ENCODE measurements at places on chromosomes 2 and 18.

DNA sequence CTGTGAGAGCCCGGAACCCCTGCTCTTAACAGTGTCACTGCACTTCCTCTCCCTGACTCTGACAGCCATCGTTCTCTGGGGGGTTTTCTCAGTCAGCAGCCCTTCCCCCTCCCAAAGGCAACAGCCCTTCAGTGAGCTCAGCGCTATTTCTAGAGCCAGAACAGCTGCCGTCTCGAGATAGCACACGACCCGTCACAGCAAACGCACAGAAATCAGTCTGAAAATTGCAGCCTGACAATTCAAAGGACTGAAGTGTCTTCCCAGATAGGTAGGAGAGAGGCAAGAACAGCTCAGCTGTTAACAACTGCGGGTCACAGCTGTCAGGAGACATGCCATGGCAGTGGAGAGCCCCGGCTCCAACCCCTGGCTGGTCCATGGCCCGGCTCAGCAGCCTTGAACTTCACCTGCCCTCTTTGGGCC, 45.4 kb downstream of the ST8SIA5 start:
- H3K4me1 ChIP-seq: no peaks in the 10 kb centered on the region
- no peak for DNase-seq
- H3K36me3 ChIP-seq: no peaks in the 10 kb centered on the region
- no peaks in the 10 kb centered on the region for H3K27me3 ChIP-seq

DNA sequence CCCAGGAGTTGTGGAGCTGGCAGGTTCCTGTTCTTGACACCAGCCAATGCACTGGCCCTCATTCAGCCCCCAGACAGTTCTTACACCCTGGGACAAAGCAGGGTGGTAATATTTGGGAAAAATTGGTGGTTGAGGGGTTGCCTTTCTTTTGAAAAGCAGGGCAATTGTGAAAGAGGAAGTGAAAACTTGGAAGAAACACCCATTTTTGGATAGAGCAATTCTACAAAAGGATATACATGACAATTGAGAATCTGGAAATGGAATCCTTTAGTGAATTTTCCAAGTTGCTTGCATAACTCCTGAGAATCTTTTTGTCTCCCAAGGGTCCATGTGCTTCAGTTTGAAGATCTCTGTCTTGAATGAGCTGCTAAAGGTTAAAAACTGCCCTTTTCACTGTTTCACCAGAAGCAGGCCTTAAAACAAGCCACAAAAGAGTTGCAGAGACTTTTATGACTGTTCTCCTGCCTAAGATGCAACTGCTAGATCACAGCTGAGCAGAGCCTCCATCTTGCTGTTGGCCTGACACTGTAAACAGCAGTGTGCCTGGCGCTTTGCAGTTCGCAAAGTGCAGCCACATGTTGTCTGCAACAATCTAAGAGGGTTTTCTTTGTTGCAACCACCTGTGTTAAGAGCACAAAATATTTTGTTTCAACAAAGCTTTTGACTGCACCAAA, 11.8 kb downstream of the COL4A4 start:
- no peak overlapping the region for H3K4me3 ChIP-seq
- no peaks in the 10 kb centered on the region for H3K27me3 ChIP-seq
- no peaks in the 10 kb centered on the region for H3K36me3 ChIP-seq
- no peak overlapping the region for H3K27ac ChIP-seq

DNA sequence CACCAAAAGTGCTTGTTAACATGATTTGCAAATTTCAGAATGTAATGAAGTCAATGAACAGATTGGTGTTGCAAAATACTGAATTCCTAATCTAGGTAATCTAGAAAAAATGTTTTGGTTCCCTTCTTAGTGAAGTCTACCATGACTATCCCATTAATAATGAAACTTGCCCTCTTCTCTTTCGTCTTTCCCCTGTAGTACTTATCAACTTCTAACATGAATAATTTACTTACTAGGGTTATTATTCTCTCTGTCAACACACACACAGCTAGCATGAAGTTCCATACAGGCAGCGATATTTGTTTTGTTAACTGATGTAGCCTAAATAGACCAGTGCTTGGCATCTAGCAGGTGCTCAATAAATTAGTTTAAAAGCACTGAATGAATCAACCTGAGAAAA, 160.2 kb downstream of the NCK2 start:
- no peak overlapping the region for H3K27ac ChIP-seq
- no peak for DNase-seq
- H3K4me3 ChIP-seq: no peak overlapping the region
- H3K27me3 ChIP-seq: no peaks in the 10 kb centered on the region

- H3K4me1 ChIP-seq: peaks cover 76% of the 10 kb centered on the region
- no peaks in the 10 kb centered on the region for H3K36me3 ChIP-seq
- DNase-seq: no peak
- H3K27me3 ChIP-seq: no peaks in the 10 kb centered on the region
Measured at GRCh38 chr2:207891086-207891844, 121.6 kb upstream of the FZD5 start.

GRCh38 chr18:51133580-51134160, 63.8 kb downstream of the MEX3C start:
- no peaks in the 10 kb centered on the region for H3K36me3 ChIP-seq
- no peak overlapping the region for H3K27ac ChIP-seq
- H3K4me1 ChIP-seq: no peaks in the 10 kb centered on the region
- H3K4me3 ChIP-seq: no peak overlapping the region

DNA sequence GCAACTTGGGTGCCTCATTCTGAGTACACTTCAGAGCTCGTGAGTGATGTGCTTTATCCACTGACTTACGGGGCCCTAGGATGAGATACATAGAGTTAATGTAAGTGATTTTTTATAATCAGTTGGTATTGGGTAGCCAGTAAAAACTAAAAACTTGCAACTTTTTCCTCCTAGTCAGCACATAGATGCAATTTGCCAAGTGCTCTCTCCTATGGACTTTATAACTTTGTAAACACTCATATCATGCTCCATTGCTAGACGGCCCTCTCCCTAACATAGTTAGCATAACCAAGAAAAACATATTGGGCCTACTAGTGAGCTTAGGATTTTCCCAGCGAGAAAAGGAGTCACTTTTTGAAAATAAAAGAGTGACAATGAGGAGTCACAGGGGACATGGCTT, 60.4 kb downstream of the PLB1 start:
- no peak overlapping the region for H3K4me3 ChIP-seq
- H3K27me3 ChIP-seq: no peaks in the 10 kb centered on the region
- H3K4me1 ChIP-seq: no peaks in the 10 kb centered on the region
- DNase-seq: no peak

DNA sequence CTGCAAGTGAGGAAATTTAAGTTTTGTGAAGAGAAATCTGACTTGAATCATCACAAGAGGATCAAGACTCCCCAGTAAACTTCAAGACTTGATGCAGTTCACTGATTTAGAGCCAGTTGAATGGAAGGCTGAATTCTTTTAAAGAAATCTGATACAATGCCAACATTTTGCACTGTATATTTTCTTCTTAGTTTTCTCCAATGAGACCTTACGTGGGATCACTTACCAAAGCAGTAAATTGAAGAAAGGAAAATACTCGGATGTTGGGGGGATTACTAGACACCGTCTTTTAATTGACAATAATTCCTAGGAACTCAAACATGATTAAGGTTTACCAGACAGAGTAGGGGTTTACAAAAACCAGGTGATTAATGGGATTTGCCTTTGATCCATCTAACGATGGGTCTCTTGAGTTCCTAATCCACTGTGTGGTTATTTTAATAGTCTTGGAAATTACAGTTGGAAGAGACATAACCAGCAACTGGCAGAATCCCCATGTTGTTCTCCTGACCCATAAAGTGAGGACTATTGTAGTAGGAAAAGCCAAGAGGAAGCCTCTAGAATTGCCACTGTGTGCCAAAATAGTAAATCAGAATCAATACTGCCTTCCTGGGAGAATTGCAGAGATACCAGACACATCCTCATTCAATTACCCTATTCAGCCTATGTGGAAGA, 354.5 kb downstream of the PID1 start:
- H3K27ac ChIP-seq: no peak overlapping the region
- H3K27me3 ChIP-seq: no peaks in the 10 kb centered on the region
- no peaks in the 10 kb centered on the region for H3K4me1 ChIP-seq
- no peaks in the 10 kb centered on the region for H3K36me3 ChIP-seq
- H3K4me3 ChIP-seq: no peak overlapping the region

DNA sequence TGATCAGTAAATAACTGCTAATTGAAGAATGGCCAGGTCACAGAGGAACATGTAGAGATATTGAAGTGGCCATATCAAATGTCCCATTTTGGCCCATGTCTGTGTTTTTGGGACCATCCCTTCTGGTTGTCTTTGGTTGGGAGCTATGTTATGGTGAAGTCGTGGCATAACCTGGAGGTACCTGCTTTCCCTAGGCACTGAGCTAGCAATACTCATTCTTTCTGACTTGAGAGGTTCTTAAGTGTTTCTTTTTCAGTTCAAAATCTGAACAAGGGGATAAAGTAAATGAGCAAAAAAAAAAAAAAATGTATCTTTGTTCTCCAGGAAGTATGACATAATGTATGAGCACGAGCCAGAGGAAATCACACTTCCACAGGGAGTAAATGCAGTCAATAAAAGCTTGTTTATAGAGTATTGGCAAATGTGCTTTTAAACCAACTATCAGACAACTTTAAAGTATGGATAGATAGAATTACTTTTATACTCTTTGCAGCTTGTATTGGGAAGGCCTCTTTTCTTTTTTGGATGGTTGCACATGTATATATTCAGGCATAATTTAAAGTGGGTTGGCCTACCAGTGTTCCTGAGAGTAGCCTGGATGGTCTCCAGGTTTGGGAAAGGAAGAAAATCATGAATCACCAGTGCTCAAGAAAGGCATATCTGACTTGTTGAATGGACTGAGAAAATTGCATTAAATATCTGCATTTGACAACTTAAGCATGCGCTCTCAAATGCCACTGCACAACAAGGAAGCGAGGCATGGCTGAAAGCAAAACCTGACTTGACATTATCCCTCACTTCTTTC, 125.0 kb downstream of the SPHKAP start:
- no peaks in the 10 kb centered on the region for H3K27me3 ChIP-seq
- H3K27ac ChIP-seq: no peak overlapping the region
- H3K36me3 ChIP-seq: no peaks in the 10 kb centered on the region
- no peaks in the 10 kb centered on the region for H3K4me1 ChIP-seq
- DNase-seq: no peak
- H3K4me3 ChIP-seq: no peak overlapping the region

GRCh38 chr18:9673296-9674251, 34.5 kb upstream of the RAB31 start:
- H3K27me3 ChIP-seq: no peaks in the 10 kb centered on the region
- DNase-seq: peak; percentile 44
- H3K36me3 ChIP-seq: no peaks in the 10 kb centered on the region
- no peak overlapping the region for H3K27ac ChIP-seq
- H3K4me1 ChIP-seq: no peaks in the 10 kb centered on the region
- H3K4me3 ChIP-seq: no peak overlapping the region

GRCh38 chr18:11246495-11247300, 97.3 kb upstream of the PIEZO2 start:
- H3K36me3 ChIP-seq: no peaks in the 10 kb centered on the region
- no peak overlapping the region for H3K27ac ChIP-seq
- no peaks in the 10 kb centered on the region for H3K27me3 ChIP-seq

DNA sequence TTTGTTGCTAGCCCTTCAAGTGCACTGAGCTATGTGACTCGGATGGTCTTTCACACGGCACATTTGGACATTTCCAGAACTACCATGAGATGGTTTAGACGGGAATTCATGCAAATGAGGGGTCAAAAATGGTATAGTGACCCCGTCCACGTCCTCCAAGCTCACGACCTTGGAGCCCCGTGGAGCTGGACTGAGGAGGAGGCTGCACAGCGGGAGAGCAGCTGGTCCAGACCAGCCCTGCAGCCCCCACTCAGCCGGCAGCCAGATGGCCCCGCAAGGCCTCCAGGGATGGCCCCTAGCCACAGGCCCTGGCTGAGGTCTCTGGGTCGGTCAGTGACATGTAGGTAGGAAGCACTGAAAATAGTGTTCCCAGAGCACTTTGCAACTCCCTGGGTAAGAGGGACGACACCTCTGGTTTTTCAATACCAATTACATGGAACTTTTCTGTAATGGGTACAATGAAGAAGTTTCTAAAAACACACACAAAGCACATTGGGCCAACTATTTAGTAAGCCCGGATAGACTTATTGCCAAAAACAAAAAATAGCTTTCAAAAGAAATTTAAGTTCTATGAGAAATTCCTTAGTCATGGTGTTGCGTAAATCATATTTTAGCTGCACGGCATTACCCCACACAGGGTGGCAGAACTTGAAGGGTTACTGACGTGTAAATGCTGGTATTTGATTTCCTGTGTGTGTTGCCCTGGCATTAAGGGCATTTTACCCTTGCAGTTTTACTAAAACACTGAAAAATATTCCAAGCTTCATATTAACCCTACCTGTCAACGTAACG, 88.8 kb downstream of the EPAS1 start:
- no peaks in the 10 kb centered on the region for H3K27me3 ChIP-seq
- no peaks in the 10 kb centered on the region for H3K36me3 ChIP-seq
- no peak for DNase-seq
- no peaks in the 10 kb centered on the region for H3K4me1 ChIP-seq

- no peak overlapping the region for H3K4me3 ChIP-seq
- no peak overlapping the region for H3K27ac ChIP-seq
- peaks cover 9% of the 10 kb centered on the region for H3K4me1 ChIP-seq
- no peak for DNase-seq
- H3K36me3 ChIP-seq: no peaks in the 10 kb centered on the region
- H3K27me3 ChIP-seq: no peaks in the 10 kb centered on the region
Measured at GRCh38 chr2:43030551-43031307, 195.7 kb downstream of the ZFP36L2 start.

DNA sequence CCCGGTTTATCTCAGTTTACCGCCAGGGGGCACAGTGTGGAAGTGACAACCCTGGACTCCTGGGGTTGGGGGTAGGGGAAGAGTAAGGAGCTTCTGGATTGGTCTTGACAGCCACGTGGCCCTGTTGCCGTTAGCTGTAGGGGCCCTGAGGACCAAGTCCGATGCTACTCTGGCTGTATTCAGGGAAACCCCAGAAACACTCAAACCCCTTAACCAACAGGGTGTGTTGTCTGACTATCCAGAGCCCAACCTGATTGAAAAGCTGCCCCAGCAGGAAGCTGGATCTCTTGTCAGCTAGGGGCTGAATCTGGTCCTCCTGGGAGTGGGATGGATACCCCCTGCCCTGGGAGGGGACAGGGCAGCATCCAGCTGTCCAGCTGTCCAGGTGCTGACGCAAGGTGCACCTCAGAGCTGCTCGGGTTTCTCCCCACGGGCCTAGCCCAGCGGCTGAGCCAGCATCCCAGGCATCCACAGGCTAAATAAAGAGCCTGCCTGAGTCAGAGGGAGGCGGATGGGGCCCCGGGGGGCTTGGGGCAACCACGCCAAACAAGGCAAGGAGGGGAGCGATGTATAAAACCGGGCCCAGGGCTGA, 3.1 kb upstream of the GMPPA start:
- H3K27ac ChIP-seq: no peak overlapping the region
- H3K27me3 ChIP-seq: peaks cover 78% of the 10 kb centered on the region
- H3K36me3 ChIP-seq: no peaks in the 10 kb centered on the region
- DNase-seq: peak; percentile 86
- peaks cover 19% of the 10 kb centered on the region for H3K4me1 ChIP-seq

GRCh38 chr2:22355816-22356433, 1029.1 kb upstream of the KLHL29 start:
- peak; percentile 70 for DNase-seq
- no peak overlapping the region for H3K4me3 ChIP-seq
- H3K27me3 ChIP-seq: no peaks in the 10 kb centered on the region

All from neural progenitor cell (in vitro differentiated cells).